ENCODE measurements at places on chromosomes 16 and 17.
A peak's percentile ranks its signal among the peaks of the same experiment; 100 is the strongest.

- no peak for DNase-seq
These were observed 17.3 kb downstream of the CARD14 start for GRCh38 chr17:80187090-80187489.

- DNase-seq, result no peak
These were observed 15.4 kb downstream of the SMTNL2 start for GRCh38 chr17:4599505-4600281.

GRCh38 chr16:23807028-23807427 is 28.8 kb upstream of the PRKCB start:
- peak; percentile 74 for DNase-seq

GRCh38 chr17:4782652-4783051 is 3.5 kb downstream of the VMO1 start:
- DNase-seq, result no peak

GRCh38 chr17:29243792-29244191 is 2.9 kb upstream of the CRYBA1 start:
- DNase-seq, result no peak

DNA sequence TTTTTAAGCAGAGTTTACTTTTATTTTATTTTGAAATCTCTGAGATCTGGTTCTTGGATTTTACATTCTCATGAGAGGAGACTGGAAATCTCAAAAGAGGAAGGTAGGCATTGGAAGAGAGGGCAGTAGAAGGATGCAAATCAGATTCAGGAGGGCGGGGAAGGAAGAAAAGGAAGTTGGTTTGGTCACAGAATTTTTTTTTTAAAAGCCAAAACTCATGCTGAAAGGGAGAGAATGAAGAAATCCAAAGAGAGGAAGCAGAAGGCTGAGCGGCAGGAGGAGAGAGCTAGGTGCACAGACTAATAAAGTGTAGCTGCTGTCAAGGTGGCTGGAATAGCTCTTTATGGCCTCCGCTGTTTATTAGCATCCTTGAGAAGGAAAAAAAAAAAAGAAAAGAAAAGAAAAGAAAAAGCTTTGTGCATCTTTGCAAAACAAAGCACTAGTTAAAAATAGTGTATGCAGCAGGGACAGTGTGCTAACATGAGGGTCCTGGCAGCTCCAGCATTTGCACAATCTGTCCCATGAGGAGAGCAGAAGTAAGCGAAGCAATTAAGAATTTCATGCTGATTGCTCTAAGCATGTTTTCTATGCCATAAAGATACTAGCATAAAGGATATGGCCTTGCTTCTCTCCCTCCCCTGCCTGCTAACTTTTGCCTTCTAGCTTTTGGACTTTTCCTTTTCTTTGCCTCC is 194.2 kb downstream of the ZFHX3 start:
- peak; percentile 7 for DNase-seq

GRCh38 chr16:73172241-73172972 is 124.5 kb upstream of the ZFHX3 start:
- no peak for DNase-seq

DNA sequence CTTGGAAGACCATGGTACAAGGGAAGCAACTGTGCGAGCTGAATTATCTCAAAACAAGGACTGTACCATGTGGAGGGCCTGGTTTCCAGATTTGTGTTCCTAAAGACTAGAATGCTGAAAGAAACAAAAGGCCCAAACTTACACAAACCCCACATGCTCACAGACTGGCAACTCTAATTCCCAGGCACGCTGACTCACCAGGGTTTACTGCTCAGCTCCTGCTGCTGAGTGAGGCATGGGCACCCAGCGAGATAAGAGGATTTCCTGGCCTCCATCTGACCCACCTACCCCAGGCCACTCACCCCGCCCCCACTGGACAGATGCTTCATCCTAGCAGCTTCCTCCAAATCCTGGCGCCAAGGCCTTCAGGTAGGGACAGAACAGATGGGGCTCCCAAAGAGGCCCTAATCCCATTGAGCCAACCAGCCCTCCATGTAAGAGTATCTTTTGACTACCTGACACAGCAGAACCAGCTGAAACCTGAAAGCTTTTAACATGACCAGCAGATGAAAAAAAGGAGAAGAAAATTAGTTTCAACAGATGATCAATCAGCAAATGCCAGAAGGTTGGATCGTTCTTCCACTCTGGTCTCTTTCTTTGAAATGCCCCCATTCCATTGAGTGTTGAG is 33.9 kb downstream of the DCUN1D3 start:
- DNase-seq, result no peak

- no peak for DNase-seq
These were observed 163.5 kb downstream of the SDK2 start for GRCh38 chr17:73480740-73481139.

DNA sequence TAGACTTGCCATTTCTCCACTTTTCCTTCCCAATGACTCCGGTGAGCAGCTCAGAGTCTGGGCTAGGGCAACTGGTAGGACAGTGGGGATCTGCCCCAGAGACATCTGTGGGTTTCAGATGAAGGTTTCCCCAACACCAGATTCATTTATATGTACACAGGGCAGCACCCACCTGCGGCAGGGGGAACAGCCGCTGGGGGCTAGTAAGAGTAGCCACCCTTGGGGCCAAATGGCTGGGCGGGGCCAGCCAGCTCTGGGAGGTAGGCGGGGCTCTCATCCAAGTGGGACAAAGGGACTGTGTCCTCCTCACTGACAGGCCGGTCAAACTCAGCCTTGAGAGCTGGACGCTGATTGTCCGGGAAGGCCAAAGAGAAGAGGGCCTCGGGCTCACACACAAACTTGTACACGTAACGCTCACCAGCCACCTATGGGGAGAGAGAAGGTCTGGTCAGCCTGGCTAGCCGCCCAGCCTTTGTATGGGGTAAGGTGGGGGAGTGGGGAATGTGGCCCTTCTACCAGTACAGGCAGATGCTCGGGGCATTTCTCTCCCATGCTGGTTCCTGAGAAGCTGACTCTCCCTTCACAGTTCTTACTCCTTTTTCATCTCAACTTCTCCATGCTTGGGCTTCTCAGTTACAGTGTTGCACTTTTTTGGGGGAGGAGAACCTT is 17.7 kb downstream of the ETV4 start:
- no peak for DNase-seq

DNA sequence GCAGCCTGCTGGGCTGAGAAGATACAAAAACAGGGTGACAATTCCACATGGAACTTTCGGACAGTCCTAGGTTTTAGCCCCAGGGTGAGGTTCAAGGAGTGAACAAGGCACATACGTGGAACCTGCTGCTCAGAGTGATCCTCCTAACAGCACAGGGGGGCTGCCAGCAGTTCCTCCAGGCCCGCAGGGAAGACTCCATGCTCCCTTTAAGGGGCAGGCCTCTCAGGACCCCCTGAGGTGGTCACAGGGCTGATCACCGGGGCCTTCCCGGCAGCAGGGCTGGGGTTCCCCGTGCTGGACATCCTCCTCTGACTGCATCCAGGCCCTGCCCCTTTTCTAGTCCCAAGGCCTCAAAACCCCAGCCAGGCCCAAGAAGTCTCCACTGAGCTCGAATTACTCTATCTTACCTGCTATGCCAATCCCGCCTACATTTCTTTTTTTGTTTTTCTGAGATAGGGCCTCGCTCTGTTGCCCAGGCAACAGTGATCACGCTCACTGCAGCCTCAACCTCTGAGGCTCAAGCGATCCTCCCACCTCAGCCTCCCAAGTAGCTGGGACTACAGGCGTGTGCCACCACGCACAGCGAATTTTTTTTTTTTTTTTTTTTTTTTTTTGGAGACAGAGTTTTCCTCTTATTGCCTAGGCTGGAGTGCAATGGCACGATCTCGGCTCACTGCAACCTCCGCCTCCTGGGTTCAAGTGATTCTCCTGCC is 10.4 kb downstream of the CANT1 start:
- no peak for DNase-seq

DNA sequence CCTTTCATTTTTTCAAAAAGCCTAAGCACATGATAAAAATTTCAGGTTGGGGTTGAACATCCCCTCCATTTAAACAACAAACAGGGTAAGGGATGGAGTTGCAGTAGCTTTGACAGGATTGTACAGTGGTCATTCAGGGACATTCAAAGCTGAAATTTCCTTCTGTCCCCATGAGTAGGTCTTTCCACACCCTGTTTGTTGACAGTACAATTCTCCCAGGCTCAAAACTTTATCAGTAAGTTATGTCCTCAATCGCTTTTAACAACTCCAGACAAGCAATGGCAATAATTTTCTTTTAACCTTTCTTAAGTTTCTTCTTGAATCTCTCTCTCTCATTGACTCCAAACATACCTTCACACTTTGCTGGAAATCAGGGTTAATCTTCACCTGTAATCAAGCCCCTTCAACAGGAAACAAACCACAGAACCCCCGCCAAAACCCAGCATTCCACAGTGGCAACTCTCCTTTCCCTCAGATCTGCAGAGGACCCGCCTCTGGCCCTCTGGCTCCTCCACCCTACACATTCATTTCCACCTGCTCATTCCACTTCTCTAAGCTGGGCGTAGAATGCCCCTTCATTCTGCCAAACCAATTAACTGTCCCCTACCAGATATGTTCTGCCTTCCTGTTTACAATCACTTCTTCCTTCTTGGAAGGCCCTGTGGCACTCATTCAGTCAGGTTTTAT is 20.7 kb downstream of the TXNDC11 start:
- DNase-seq, result no peak

DNA sequence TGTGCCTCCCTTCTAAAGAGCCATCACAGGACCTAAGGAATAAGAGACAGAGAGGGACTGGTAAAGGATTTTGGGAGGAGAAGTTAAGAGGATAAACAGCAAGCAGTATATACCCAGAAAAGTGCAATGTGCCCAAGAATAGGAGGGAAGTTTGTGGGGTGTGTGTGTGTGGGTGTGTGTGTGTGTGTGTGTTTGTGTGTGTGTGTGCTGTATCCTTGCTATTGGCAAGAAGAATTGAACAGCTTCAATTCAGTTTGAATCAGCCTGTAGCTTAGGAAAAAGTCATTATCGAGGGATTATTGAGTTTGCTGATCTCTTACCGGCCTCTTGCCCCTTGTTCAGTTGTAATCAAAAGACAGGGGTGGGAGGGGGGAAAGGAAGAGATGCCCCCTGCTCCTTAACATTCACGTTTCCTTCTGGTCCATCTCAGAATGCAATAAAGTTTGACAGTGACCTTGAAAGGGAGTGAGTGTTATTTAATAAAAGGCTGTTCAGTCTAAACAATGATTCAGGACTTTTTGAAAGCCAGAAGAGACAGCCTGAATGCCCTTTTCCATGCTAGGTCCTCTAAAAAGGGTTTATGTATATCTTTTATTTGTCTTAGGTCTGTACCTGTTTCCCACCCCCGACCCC is 23.9 kb upstream of the MAPT start:
- no peak for DNase-seq

DNA sequence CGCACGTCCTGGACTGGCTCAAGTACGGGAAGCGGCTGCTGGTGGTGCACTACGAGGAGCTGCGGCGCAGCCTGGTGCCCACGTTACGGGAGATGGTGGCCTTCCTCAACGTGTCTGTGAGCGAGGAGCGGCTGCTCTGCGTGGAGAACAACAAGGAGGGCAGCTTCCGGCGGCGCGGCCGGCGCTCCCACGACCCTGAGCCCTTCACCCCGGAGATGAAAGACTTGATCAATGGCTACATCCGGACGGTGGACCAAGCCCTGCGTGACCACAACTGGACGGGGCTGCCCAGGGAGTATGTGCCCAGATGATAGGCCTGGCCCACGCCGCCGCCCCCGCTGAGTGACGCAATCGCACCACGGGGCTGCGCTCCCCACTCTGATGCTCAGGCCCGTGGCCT is 50.2 kb downstream of the WSCD1 start:
- no peak for DNase-seq

DNA sequence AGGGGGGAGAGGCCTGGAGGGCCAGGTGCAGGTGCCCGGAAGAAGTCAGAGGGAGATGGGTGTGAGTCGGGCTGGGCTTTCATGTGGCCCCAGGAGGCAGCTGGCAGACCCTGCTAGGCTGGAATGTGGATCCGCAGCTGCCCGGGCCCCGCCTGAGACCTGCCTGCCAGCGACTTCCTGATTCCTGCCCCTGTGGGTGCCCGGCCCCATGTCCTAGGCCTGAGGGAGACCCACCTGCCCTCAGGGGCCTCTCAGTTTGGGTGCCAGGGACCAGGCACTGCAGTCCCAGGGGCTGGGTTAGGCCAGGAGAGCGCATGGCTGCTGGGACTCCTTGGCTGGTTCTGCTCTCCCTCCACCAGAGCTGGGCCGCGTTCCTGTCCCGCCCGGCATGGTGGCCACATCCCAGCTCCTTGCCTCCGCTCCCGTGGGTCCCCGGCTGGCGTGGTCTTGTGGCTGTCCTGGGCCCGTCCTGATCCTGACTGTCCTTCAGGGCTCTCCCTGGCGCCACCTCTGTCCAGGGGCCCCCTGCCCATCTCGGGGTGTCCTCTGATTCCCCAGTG is 22.1 kb upstream of the SPNS2 start:
- no peak for DNase-seq

DNA sequence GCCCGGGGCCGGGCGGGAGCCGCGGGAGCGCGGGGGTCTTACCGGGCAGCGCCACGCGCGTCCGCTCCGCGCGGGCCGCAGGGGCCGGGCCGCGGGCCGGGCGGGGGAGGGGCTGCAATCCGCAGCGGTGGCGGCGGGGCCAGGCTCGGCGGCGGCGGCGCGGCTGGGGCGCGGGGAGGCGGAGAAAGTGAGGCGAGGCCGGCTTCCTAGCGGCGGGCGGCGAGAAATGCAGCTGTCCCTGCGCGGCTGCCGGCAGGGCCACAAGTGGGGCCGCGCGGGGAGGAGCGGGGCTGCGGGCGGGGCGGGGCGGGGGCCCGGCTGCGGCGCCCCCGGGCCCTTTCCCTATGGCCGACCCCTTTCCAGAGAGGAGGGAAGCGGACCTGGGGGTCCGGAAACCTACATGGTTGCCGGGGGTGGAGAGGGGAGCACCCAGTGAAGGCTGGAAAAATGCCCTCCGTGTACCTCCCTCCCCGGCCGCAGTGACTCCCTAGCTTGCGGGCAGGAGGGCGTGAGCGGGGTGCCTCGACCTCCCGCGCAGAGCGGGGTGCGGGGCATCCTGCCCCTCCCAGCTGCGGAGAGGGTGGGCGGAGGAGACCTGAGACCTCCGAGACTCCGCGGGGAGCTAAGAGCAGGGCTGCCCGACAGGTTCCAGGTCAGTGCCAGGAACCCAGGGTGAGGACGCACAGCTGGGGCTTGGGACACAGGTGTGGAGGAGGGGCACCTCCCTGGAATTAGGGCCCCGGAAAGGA is at the start of gene CUEDC1:
Gene CUEDC1, minus strand, starts transcription at position 230 of the 749 bp plus-strand sequence. CDS start 69,848 bp downstream, outside the sequence.
- peak; percentile 52 for DNase-seq

DNA sequence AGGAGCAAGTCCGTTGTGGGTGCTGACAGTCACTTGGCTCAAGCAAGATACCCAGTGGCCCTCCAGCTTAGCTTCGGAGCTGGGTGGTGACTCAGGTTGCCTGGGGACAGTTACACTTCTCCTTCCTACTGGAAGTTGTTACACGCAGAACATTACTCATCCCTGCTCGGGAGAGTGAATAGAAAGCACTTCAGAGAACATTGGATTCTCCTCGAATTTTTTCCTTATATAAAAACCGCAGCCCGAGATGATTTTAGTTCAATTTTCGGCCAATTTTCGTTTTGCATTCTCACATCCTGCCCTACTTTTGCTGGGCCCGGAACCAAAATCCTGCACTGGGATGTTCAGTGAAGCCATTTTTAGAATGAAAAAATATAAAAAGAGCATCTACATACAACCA is 99.7 kb downstream of the ELAC2 start:
- no peak for DNase-seq

GRCh38 chr17:56528696-56529095 is 64.8 kb upstream of the NOG start:
- DNase-seq, result no peak

- DNase-seq, result no peak
These were observed 63.9 kb upstream of the CNEP1R1 start for GRCh38 chr16:49961089-49961488.

All from naive B cell (primary cell).